ENCODE measurements at places on chromosomes 2 and 18.

DNA sequence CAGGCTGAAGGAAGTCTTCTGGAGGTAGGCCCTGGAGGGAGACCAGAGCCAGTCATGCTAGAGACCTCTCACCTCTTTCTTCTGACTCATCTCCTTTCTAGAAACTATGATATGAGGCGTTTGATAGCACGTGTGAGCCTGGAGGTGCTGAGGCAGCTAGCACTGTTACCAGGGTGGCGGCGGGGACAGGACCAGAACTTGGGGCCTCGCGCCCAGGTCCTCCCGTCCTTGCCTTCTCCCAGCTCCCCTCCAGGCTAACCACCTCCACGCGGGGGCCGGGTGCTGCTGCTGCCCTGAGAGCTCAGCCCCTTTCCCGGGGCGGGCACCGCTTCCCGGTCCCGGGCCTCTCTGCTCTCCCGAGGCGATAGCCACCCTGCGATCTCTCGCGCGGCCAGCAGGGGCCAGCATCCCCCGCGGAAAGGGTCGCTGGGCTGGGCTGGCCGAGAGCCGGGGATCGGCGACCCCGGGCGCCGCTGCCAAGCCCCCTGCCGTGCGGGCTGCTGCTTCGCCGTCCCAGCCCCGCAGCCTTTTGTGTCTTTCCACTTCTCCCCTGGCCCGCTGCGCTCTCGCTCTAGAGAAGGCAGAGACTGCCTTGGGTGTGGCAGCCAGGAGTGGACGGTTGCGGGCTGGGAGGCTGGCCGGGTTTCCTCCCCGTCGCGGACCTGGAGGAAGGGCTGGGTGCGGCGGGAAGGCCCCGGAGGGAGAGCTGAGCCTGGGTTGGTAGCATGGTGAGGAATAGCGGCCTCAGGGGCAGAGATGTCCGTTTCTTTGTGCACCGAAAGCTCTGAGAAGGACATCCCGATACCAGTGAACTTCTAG, 49.1 kb downstream of the TMEM17 start:
- H3K27me3 ChIP-seq = no peaks in the 10 kb centered on the region
- no peaks in the 10 kb centered on the region for H3K36me3 ChIP-seq

DNA sequence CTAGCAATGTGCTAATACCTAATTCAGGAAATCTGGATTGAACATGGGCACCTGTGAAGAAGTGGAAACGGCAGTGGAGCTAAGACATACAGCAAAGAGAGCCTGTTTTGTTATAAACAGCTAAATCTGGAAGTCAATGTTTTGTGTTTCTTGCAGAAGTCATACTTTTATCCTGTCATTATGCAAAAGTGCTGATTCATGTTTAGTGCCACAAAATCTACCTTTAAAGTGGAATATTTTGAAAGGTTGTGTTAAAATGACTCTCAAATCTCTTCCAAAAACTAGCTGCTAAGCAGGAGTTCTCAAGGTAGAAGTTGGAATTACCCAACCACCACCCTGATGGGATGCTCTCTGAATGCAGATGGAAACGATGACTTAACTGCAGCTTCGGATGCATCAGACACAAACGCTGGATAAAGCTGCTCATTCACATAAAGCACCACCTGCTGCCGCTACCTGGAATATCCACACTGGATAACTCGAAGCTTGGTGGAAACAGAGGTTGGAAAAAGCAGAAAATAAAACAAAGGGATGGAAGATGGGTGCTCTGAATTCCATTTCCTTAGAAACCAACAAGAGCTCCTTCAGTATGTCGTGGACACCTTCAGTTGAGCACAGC, 132.6 kb upstream of the ZNF236 start:
- no peak overlapping the region for H3K27ac ChIP-seq
- no peaks in the 10 kb centered on the region for H3K36me3 ChIP-seq
- peak; percentile 25 for DNase-seq

- no peak for DNase-seq
- H3K36me3 ChIP-seq = no peaks in the 10 kb centered on the region
- no peaks in the 10 kb centered on the region for H3K4me1 ChIP-seq
- H3K27ac ChIP-seq = no peak overlapping the region
Observed at GRCh38 chr2:241161646-241162281, 11.5 kb downstream of the PPP1R7 start.

DNA sequence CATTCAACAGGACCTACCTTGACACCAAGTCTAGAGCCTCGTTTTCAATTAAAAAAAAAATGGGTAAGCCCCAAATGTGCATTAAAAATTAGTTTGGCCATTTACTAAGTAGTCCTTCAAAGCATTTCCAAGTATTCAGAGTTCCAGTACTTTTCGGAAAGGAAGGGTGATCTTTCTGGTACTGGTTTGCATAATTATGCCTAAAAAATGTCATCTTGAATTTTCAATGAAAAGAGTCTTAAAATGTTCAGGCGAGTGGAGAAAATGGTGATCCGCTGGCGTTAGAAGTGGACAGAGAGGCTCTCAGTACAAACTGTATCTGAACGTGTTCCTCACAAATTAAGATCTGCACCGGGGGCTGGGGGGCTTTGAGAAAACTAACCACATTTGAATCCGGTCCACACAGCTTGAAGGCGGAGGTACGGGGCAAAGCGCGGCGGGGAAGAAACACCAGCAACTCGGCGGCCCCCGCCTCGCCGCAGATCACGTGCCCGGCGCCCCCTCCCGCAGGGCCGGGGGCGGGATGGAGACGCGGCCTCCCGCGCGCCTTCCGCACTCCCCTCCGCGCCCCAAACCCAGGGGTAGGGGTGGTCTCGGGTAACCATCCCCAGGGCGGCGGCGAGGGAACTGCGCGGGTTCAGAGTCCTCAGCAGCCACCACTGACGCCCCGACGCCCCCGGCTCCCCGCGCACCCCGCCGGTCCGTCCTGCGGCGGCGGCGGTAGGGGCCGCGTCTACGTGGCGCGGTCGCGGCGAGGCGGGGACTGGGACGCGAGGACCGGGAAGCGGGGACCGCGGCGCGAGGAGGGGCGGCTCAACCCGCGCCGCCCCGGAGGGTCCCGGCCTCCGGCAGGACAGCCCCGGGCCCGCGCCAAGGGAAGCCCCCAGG, 564 bp downstream of the LPIN2 start:
- no peak for DNase-seq
- H3K36me3 ChIP-seq = peaks cover 12% of the 10 kb centered on the region
- peak overlapping the region; percentile 68 for H3K4me3 ChIP-seq
- no peaks in the 10 kb centered on the region for H3K27me3 ChIP-seq

DNA sequence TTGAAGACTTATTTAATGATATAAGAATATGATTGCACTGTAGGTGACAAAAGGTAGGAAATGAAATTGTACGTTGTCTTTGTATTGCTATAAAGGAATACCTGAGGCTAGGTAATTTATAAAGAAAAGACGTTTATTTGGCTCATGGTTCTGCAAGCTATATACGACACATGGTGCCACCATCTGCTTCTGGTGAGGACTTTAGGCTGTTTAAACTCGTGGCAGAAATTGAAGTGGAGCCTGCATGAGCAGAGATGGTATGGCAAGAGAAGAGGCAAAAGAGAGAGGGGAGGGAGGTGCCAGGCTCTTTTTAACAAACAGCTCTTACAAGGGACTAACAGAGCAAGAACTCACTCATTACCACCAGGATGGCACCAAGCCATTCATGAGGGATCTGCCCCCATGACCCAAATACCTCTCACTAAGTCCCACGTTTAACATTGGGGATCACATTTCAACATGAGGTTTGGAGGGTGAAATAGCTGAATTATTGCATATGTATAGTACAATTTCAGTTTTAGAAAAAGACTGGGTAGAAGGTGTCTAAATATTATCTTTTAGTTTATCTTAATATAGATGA, 86.8 kb downstream of the GULP1 start:
- no peak overlapping the region for H3K27ac ChIP-seq
- H3K27me3 ChIP-seq = no peaks in the 10 kb centered on the region
- no peak for DNase-seq
- H3K36me3 ChIP-seq = peaks cover 4% of the 10 kb centered on the region

DNA sequence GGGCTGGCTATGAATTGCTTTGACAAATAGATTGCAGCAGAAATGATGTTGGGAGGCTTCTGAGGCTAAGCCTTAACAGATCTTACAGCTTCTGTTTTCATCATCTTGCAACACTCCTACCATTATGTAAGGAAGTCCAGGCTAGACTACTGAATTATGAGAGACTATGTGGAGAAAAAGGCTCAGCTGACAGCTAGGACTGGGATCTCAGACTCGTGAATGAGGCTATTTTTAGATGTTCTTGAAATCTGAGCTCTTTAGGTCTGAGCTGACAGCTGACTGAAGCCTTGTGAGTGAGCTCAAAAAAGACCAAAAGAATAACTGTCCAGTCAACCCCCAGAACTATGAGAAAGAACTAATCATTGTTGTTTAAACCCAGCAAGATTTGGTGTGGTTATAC, 70.3 kb downstream of the VWC2L start:
- H3K4me3 ChIP-seq = no peak overlapping the region
- H3K27me3 ChIP-seq = no peaks in the 10 kb centered on the region
- H3K36me3 ChIP-seq = no peaks in the 10 kb centered on the region
- peaks cover 14% of the 10 kb centered on the region for H3K4me1 ChIP-seq

DNA sequence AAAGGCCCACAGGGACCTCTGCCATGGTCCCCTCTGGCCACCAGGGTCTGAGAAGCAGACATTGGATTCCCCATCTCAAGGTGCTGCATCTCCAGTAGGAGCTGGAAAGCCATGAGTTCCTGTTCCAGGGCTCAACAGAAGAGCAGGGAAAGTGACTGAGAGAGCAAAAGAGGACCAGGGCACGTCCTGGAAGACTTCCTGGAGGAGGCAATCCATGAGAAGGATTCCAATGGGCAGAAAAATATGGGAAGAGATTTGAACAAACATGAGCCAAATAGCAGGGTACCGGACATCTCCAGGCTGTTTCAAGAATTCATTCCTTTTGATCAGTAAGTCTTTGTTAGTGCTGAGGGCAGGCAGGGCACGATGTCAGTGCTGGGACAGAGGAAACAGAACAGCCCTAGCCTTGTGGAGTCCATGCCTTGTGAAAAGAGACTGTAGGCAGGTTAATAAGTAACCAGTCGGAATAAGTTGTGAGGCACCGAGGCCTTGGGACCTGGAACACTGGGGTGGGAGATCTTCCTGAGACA, 72.8 kb upstream of the TWIST2 start:
- H3K36me3 ChIP-seq = no peaks in the 10 kb centered on the region
- no peaks in the 10 kb centered on the region for H3K4me1 ChIP-seq
- peaks cover 25% of the 10 kb centered on the region for H3K27me3 ChIP-seq
- DNase-seq = no peak

GRCh38 chr2:215514516-215514915, 78.6 kb upstream of the FN1 start:
- H3K4me1 ChIP-seq = no peaks in the 10 kb centered on the region
- H3K27ac ChIP-seq = no peak overlapping the region
- no peaks in the 10 kb centered on the region for H3K36me3 ChIP-seq
- H3K4me3 ChIP-seq = no peak overlapping the region
- H3K27me3 ChIP-seq = no peaks in the 10 kb centered on the region
- no peak for DNase-seq

GRCh38 chr18:74728586-74728985, 130.9 kb downstream of the ZNF407 start:
- no peaks in the 10 kb centered on the region for H3K36me3 ChIP-seq
- no peaks in the 10 kb centered on the region for H3K27me3 ChIP-seq
- DNase-seq = no peak
- H3K27ac ChIP-seq = no peak overlapping the region

- H3K4me1 ChIP-seq = peaks cover 18% of the 10 kb centered on the region
- H3K36me3 ChIP-seq = no peaks in the 10 kb centered on the region
- DNase-seq = no peak
- no peaks in the 10 kb centered on the region for H3K27me3 ChIP-seq
Observed at GRCh38 chr2:97931858-97932225, 63.9 kb downstream of the TMEM131 start.

GRCh38 chr2:230903231-230904150, 21.6 kb downstream of the GPR55 start:
- DNase-seq = no peak
- H3K27ac ChIP-seq = no peak overlapping the region
- peaks cover 29% of the 10 kb centered on the region for H3K27me3 ChIP-seq
- H3K4me1 ChIP-seq = peaks cover 20% of the 10 kb centered on the region

DNA sequence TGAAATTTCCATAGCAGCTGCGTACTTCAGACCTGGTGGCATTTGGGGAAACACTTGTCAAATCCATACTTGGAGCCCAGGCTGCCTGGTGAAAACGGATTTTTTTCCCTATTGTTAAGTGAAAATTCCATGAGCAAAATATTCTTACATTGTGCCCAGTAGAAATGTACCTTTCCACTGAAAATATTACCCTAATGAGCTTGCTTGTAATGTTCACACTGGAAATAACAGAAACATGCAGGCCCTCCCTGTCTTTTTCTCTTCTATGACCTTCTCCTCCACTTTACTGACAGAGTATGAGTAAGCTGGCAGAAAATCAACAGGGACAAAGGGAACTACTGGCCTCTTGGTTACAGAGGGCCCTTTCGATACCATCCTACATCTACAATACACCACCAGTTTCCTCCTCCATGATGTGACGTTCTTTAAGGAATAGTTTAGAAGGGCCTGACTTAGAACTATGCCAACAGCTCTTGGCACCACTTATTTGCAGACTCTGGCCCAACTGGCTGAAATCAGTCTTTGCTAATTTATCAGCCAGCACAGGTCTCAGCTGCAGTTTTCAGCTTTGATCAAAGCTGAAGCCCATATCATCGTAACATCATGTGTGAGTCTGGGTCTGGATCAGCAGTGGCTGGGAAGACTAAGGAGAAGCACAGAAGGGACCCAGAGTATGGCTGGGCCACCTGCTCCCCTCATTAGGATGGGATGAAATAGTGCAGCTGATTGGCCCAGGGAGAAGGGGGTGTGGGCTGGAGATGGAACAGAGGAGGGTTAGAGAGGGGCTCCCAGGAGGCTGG, 272.2 kb upstream of the ID2 start:
- H3K27me3 ChIP-seq = no peaks in the 10 kb centered on the region
- H3K36me3 ChIP-seq = no peaks in the 10 kb centered on the region
- no peak for DNase-seq
- no peak overlapping the region for H3K27ac ChIP-seq

DNA sequence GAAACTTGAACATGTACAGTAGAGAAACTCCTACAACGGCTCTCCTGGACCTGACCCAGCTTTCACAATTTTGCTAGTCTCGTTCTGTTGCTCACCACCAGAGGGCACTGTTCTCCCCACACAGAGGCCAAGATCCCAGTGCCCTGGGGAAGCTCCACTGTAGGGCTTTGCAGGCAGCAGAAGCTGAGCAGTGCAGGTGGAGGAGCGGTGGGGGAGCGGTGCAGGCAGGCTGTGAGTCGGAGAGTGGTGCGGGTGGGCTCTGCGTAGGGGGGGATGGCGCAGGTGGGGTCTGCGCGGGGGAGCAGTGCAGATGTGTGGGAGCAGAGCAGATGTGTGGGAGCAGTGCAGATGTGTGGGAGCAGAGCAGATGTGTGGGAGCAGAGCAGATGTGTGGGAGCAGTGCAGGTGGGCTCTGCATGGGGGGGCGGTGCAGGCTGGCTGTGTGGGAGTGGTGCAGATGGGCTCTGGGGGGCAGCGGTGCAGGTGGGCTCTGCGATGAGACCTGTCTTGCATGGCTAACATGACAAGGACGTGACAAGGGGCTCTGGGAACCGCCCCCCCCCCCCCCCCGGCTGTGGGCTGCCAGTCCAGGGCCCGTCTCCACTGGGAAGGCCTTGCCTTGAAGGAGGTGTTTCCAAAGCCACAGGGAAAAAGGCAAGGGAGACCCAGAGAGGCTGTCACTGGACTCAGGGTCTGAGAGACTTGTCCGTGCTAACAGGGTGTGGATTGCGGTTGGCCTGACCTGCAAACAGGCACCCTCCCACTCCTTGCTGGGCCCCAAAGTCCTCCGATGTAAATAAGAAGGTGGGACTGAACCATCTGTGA, 7.3 kb downstream of the CYS1 start:
- peak; percentile 92 for DNase-seq
- H3K4me1 ChIP-seq = peaks cover 6% of the 10 kb centered on the region
- H3K27ac ChIP-seq = no peak overlapping the region
- H3K36me3 ChIP-seq = no peaks in the 10 kb centered on the region
- no peak overlapping the region for H3K4me3 ChIP-seq
